ENCODE measurements at places on chromosomes 5 and 9. TPM values are rescaled to one million over a fixed set of nuclear protein-coding genes. Genes with fewer than 3 reads are reported as not detected.

DNA sequence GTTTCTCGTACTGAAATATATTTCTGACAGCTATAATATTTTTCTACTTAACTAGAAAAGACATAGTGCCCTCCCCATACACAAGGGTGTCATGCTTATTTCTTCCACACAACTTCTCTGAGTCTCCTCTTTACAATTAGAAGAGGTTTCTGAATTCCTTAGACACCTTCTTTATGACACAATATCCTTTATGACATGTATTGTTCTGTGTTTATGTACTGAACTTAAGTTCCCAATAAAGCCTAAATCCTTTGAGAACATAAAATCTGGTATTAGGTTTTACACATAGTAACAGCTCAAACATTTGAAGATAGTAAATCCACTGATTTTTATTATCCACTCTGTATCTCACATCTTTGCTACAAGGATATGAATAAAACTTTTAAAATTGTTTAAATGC, 32.5 kb downstream of the GRAMD2B start:
- no peak for DNase-seq

DNA sequence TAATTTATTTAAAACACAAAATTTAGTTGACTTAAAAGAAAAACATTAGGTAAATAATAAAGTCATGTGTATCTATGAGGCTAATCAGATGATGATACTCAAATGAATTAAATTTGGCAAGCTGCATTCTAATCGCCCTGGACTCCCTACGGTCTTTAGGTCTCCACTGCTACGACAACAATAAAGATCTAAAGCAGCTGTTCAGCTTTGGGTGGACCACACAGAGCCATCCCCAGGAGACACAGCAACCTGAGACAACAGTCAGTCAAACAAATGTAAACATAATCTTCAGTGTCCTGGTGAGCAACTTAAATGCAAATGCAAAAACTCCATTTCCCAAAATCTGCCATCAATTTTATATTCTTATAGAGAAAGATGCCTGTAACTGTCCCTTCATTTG, 65.5 kb downstream of the MCTP1 start:
- no peak for DNase-seq

DNA sequence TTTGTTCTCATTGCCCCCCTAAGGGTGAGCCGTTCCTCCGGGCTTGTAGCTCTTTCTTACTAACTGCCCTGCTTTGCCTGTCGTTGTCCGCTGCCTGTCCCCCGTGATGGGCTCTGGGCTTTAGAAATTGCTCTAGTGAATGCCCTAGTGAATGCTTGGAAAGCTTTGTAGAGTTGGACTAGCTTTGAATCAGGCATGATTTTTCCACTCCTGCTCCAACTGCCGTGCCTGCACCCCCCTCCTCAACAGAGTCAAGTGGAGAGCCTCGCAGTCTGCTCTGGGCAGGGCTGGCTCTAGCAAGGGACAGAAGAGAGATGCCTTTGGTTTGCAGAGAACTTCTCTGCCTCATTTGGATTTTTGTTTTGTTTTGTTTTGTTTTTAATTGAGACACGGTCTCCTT, 46.8 kb upstream of the DAB2IP start:
- no peak for DNase-seq

The PDCD1LG2 gene
- not detected for total RNA-seq

The SPIN1 gene
- total RNA-seq, result 97.3 TPM

DNA sequence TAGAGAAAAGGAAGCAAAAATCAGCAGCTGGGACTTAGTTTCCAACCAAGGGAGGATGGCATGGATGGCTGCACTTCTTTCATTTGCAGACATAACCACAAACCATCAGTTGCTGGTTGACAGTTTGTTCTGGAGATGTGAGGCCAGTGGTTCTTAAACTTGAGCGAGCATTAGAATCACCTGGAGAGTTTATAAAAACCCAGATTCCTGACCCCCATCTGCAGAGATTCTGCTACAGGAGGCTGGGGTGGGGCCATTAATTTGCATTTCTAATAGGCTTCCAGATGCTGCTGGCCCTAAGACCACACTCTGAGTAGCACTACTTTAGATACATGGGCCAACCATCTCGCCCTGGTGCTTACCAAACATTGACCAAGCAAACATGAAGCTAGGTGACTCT, 60.8 kb downstream of the MARCHF3 start:
- DNase-seq, result no peak

- DNase-seq, result no peak
These were observed 462 bp downstream of the NUDCD2 start for GRCh38 chr5:163459462-163459818.

GRCh38 chr5:41410307-41410706, 100.1 kb downstream of the PLCXD3 start:
- no peak for DNase-seq

GRCh38 chr5:83096660-83097339, 19.5 kb downstream of the XRCC4 start:
- no peak for DNase-seq

- DNase-seq, result no peak
These were observed 202.3 kb upstream of the OR13F1 start for GRCh38 chr9:104301755-104302154.

The PIP5KL1 gene
- total RNA-seq, result 2.4 TPM

GRCh38 chr5:179120421-179120861, 60.3 kb downstream of the ZNF354C start:
- DNase-seq, result no peak

DNA sequence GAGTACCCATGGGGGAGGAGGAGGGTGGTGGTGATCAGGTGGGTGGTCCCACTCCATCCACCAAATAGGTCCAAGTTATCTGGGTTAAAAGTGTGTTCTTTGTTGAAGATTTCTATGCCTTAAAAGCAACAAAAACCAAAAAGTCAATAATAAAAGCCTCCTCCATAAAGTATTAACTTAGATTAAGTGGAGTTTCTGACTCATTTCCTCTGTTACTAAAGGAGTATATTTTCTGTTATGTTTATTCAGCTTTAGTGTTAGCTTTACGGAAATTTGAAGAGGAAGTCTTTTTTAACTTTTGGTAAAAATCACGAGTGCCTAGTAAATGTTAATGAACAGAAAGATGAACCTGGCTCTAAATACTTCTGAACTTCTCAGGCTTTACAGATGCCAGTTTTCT, 17.8 kb downstream of the FBXO38 start:
- no peak for DNase-seq

DNA sequence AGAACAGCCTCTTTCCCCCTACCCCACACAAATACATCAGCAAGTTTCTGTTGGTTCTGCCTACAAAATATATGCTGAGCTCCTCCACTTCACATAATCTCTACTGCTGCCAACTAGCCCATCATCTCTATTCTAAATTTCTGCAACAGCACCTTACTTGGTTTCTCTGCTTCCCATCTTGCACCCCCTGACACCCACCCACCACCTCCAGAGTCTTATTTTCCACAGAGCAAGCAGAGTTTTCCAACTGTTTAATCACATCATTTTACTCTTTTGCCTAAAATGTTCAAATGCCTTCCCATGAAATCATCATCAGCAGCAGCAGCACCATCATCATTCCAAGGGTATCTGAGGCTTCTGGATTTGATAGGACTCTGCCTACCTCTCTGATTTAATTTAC, 295.7 kb downstream of the CTNND2 start:
- no peak for DNase-seq

DNA sequence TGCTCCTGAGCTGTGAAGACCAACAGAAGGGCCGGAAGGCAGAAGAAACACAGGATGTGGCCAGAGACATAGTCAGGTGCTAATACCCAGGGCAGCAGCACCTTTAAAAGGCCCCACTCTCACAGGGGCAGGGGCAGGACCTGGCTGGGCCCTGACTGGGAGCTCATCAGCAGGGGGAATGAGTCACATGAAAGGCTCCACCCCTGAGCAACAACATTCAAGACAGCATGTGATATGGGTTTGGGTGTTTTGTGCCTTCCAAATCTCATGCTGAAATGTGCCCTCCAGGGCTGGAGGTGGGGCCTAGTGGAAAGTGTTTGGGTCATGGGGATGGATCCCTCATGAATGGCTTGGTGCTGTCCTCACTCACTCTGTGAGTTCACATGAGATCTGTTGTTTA, 181.7 kb downstream of the ERCC6L2 start:
- no peak for DNase-seq

DNA sequence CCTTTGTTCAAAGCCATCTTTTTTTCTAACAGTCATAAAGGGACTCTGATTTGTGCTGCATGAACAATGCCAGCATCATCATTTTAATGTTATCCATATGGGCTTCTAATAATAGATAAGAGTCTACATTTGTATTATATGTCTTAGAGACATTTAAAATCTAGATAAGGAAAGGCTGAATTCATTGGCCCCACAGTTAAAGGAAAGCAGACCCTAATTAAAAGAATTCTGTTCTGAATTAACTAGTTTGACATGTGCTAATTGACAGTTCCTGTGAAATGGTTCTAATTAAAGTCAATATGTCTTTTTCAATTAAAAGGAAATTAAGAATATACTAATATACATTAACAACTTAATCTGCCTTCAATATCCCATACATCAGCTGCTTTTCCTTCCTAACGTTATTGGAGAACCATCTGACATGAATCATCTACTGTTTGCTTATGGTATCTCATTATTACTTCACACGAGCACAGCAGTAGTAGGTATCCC, 104.7 kb downstream of the NR2F1-AS1 start:
- DNase-seq, result no peak

DNA sequence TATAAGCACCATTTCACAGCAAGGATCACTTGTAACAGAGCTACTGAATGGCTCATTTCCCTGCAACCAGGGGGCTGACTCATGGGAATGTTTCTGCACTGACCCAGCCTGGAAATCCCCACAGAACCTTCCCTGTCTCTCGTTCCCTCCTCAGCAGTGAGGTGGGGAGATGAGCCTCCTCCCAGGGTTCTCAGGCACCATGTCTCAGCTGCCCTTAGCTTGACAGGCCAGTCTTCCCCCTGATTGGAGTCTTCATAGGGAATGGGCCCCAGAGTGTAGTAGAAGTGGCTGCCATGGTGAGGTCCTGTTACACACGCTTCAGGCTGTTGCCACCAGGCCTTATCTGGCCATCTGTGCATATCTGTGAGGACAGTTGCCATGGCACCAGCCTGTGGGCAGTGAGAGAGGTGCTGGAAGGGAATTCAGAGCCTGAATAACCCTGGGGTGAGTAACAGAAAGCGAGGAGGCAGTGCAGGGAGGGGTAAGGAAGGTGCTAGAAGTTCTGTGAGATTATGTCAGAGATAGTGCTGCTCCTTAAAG, 324.4 kb downstream of the ENC1 start:
- no peak for DNase-seq

DNA sequence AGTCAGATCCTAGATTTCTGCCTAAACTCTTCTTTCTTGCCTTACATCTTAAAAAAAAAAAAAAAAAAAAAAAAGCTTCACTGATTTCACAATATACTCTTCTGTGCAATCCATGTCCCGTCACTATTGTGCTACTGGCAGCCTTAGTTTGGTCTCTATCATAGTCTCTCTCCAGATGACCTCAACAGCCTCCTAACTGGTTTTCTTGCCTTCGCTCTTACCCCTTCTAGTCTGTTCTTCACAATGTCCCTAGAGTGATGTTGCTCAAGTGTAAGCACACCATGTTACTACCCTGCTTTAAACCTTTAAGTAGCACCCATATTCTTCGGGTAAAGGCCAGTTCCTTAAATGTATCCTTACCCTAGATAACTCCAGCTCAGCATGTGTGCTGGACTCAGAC, 25.8 kb downstream of the CD180 start:
- no peak for DNase-seq

DNA sequence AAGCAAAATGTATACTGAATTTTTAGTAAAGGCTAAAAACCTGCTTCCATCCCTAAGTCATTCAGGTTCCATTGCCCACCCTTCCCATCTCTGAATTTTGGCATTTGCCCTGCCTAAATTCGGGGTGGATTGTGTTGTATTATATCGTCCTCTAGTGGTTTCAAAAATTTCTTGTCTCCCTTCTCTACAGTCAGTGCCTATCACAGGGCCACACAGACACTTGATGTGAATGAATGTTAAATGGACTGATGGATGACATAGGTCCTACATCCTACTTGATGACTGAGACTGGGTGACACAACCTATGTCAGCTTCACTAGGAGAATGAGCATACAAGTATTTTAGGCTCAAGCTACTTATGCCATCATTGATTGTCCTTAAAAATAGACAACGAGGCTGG, 45.6 kb upstream of the SLC30A5 start:
- no peak for DNase-seq

The LCN10 gene
- not detected for total RNA-seq

The SLCO6A1 gene
- total RNA-seq, result 0.51 TPM

DNA sequence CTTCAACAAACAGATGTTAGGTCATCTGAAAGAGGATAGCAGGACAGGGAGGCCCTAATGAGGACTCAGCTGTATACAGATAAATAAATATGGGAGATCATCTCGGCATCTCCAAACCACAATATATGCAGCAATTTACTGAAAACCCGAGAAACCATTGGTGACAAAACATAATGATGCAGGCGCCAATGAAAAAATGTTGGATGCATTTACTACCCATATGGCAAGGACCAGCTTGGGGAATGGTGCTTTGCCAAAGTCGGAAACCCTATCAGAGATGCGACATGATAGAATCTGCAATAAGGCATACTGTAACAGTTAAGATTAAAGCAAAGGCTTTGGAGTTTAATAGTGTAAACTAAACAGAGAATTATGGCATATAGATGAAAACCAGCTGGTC, 92.0 kb downstream of the SNCAIP start:
- no peak for DNase-seq

- no peak for DNase-seq
These were observed 32.3 kb downstream of the TSPAN17 start for GRCh38 chr5:176679365-176680225.

DNA sequence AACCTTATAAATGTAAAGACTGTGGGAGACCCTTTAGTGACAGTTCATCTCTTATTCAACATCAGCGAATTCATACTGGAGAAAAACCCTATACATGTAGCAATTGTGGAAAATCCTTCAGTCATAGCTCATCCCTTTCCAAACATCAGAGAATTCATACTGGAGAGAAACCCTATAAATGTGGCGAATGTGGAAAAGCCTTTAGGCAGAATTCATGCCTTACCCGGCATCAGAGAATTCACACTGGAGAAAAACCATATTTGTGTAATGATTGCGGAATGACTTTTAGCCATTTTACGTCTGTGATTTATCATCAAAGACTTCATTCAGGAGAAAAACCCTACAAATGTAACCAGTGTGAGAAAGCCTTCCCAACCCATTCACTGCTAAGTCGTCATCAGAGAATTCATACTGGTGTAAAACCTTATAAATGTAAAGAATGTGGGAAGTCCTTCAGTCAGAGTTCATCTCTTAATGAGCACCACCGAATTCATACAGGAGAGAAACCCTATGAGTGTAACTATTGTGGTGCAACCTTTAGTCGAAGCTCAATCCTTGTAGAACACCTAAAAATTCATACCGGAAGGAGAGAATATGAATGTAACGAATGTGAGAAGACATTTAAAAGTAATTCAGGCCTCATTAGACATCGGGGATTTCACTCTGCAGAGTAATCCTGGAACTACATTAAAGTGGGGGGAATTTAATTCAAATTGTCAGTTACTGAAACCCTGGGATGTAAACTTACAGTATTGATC, 17.7 kb downstream of the ZNF483 start:
- no peak for DNase-seq

GRCh38 chr5:72598401-72599064, 91.3 kb upstream of the ZNF366 start:
- no peak for DNase-seq

GRCh38 chr9:135574331-135574730, 12.8 kb downstream of the PAEP start:
- no peak for DNase-seq

GRCh38 chr9:87722393-87723088, 3.4 kb upstream of the CTSL start:
- DNase-seq, result no peak

- DNase-seq, result no peak
These were observed 764 bp downstream of the PCDHA11 start for GRCh38 chr5:140869555-140869886.

GRCh38 chr9:136327304-136327974, at the start of gene GPSM1:
Gene GPSM1 (plus strand): TSS chr9:136327539. CDS start chr9:136327696, 157 bp downstream.
- DNase-seq, result peak; percentile 45

GRCh38 chr9:29066141-29066640, 1492.9 kb upstream of the C9orf72 start:
- no peak for DNase-seq

Data from endothelial cell (in vitro differentiated cells).